ENCODE measurements at places on chromosomes 6 and 20. TPM values are rescaled to one million over a fixed set of nuclear protein-coding genes. Genes with fewer than 3 reads are reported as not detected.
A peak's percentile ranks its signal among the peaks of the same experiment; 100 is the strongest.

GRCh38 chr20:872855-873520, 39.5 kb downstream of the FAM110A start:
- no peak overlapping the region for H3K27ac ChIP-seq
- no peak overlapping the region for H3K4me3 ChIP-seq
- H3K36me3 ChIP-seq, result no peaks in the 10 kb centered on the region
- no peaks in the 10 kb centered on the region for H3K27me3 ChIP-seq
- DNase-seq, result peak; percentile 80

Gene GPR6
- total RNA-seq, result 0.20 TPM

GRCh38 chr6:3540253-3540820, 83.5 kb upstream of the SLC22A23 start:
- no peaks in the 10 kb centered on the region for H3K4me1 ChIP-seq
- H3K27me3 ChIP-seq, result no peaks in the 10 kb centered on the region
- no peak overlapping the region for H3K4me3 ChIP-seq
- H3K27ac ChIP-seq, result no peak overlapping the region

Gene CNBD2
- 2.3 TPM for total RNA-seq

- no peak overlapping the region for H3K27ac ChIP-seq
- H3K36me3 ChIP-seq, result no peaks in the 10 kb centered on the region
- H3K27me3 ChIP-seq, result no peaks in the 10 kb centered on the region
- no peak overlapping the region for H3K4me3 ChIP-seq
- no peak for DNase-seq
Observed at GRCh38 chr6:105603788-105604586, 201.1 kb upstream of the PREP start.

Gene RFX6
- not detected for total RNA-seq

Gene CCN6
- total RNA-seq, result not detected

Gene TUBB2B
- total RNA-seq, result 320 TPM

DNA sequence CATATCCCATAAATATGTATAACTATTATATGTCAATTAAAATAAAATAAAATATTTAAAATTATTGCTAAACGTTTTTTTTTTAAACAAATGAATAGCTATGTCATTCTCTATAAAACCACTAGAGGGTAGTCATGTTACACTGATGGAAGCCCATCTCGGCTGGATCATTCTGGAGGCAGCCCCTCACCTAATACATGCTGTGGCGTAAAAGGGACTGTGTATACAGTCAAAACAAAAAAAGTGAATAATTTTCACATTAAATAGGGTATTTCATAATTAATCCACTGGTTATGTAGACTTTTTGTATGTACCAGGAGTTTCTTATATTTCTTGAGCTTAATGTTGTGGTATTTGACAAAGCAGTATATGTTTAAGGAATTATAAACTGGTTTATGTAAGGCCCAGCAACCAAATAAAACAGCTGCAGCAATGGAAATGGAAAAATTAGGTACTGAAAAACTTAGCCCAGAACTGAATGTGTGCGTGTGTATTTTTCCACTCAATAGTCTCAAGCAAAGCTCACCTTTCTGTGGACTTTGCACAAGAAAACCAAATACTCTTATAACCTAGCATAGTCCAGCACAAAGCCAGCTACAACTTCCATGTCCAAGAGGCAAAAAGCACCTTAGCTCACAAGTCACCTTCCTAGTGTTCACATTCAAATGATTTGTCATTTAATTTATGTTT, 81.7 kb downstream of the COL9A1 start:
- H3K27me3 ChIP-seq, result no peaks in the 10 kb centered on the region
- no peaks in the 10 kb centered on the region for H3K36me3 ChIP-seq

- H3K4me3 ChIP-seq, result no peak overlapping the region
- H3K4me1 ChIP-seq, result no peaks in the 10 kb centered on the region
- no peaks in the 10 kb centered on the region for H3K27me3 ChIP-seq
- no peaks in the 10 kb centered on the region for H3K36me3 ChIP-seq
- H3K27ac ChIP-seq, result no peak overlapping the region
- no peak for DNase-seq
Observed at GRCh38 chr20:59359906-59360725, 59.7 kb downstream of the EDN3 start.

- no peak for DNase-seq
- H3K4me1 ChIP-seq, result peaks cover 6% of the 10 kb centered on the region
- H3K27ac ChIP-seq, result no peak overlapping the region
- H3K36me3 ChIP-seq, result no peaks in the 10 kb centered on the region
- H3K4me3 ChIP-seq, result peak overlapping the region; percentile 81
- no peaks in the 10 kb centered on the region for H3K27me3 ChIP-seq
Observed at GRCh38 chr20:23636182-23636907, 1.4 kb downstream of the CST3 start.

GRCh38 chr20:25285091-25285647, 37.3 kb downstream of the PYGB start:
- H3K36me3 ChIP-seq, result peaks cover 27% of the 10 kb centered on the region
- no peak overlapping the region for H3K27ac ChIP-seq
- no peaks in the 10 kb centered on the region for H3K27me3 ChIP-seq
- H3K4me3 ChIP-seq, result no peak overlapping the region
- DNase-seq, result no peak

GRCh38 chr20:39282619-39283092, 320.5 kb downstream of the DHX35 start:
- H3K36me3 ChIP-seq, result peaks cover 5% of the 10 kb centered on the region
- DNase-seq, result peak; percentile 81

Gene MEP1A
- not detected for total RNA-seq

Gene KCNQ5
- 0.15 TPM for total RNA-seq

Gene MOG
- total RNA-seq, result 0.55 TPM

Gene FAM209B
- 0.92 TPM for total RNA-seq

Gene PTGIS
- 18.9 TPM for total RNA-seq

- peaks cover 9% of the 10 kb centered on the region for H3K36me3 ChIP-seq
- H3K27me3 ChIP-seq, result no peaks in the 10 kb centered on the region
- H3K4me3 ChIP-seq, result no peak overlapping the region
- H3K4me1 ChIP-seq, result no peaks in the 10 kb centered on the region
- H3K27ac ChIP-seq, result no peak overlapping the region
- DNase-seq, result no peak
Observed at GRCh38 chr6:10276106-10276505, 138.8 kb downstream of the TFAP2A start.

DNA sequence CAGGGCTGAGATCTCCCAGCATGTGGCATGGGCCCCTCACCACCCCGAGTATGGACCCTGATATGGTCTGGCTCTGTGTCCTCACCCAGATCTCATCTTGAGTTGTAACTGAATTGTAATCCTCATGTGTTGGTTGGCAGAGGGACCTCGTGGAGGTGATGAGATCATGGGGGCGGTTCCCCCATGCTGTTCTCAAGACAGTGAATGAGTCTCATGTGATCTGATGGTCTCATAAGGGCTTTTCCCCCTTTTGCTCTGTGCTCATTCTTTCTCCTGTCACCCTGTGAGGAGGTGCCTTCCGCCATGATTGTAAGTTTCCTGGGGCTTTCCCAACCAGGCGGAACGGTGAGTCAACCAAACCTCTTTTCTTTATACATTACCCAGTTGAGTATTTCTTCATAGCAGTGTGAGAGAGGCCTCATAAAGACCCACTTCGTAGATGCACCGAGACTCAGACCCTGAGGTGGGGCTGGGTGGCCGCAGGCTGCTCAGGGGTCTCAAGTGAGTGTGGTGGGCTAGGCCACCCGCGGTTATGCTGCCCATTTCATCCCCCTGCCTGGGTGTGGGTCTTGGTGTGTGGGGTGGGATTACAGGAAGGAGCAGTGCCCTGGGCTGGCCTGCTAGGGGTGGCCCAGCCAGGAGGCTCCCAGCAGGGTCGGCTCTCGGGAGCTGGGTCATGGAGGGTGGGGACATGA, 26.2 kb upstream of the GATA5 start:
- no peak for DNase-seq
- H3K27ac ChIP-seq, result no peak overlapping the region
- no peak overlapping the region for H3K4me3 ChIP-seq
- H3K27me3 ChIP-seq, result no peaks in the 10 kb centered on the region
- no peaks in the 10 kb centered on the region for H3K36me3 ChIP-seq

DNA sequence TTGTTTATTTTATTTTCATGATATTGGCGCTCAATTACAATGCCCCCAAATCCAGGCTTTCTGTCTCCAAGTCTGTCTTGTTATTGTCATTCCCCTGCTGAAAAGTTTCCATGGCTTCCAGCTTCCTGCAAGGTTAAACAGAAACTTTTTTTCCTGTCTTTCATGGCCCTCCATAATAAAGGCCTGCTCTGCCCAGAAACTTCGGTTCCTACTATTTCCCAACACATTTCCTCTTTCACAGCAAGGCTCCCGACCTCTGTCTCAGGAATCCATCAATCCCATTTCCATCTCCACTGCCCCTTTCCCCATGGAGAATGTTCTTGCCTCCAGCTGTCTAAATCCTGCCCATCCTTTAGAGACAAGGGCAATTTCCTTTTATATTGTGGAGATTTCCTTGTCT, 365.2 kb upstream of the JARID2 start:
- no peak overlapping the region for H3K27ac ChIP-seq
- no peaks in the 10 kb centered on the region for H3K27me3 ChIP-seq
- no peak for DNase-seq
- H3K4me1 ChIP-seq, result peaks cover 25% of the 10 kb centered on the region

Gene MC3R
- not detected for total RNA-seq

DNA sequence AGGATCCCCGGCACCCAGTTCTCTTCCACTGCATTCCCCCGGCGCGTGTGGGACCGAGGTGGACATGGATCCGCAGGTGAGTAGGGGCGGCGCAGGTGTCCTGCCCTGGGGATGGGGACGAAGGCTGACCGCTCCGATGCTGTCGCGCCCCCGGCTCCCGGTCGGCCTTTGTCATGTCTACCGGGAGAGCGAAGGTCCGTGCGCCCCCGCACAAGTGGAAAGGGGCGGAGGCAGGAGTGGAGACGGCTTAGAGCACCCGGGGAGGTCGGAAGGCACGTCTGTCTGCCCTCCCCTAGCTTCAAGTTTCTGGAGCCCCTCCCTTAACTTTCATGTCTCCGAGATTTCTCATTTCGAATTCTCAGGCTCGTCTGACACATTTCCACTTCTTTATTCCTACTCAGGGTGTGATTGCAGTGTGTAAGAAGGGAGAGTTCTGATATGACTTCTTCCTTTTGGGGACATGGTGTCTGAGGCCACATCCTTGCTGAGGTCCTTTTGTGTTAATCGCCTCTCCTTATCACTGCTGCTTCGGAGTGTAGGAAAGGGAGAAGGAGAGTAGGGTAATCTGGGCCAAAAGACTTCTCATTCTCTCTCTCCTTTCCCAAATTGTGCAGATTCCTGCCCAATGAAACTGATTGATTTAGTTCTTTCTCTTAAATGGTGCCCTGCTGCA, 435 bp downstream of the KIFC1 start:
- no peak for DNase-seq
- no peak overlapping the region for H3K27ac ChIP-seq
- H3K36me3 ChIP-seq, result peaks cover 12% of the 10 kb centered on the region

Gene DDO
- total RNA-seq, result not detected

Gene TSPO2
- total RNA-seq, result not detected

Gene CNKSR3
- total RNA-seq, result 6.4 TPM

DNA sequence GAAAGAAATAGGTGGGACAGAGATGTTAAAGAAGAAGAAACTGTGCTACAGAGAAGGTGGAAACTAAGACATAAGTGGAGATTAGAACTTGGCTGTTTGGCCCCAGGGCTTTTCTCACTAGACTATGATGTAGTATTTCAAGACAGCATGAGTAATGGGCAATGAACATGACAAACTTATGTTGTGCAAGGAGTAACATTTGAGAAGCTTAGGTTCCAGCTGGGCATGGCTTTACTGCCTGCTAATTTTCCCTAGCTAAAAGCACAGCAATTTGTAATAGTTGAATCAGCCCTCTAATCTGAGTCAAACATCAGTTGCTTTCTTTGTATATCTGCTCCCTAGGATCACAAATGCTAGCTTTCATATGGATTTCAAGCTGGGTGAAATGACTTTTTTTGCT, 294.3 kb upstream of the BMP2 start:
- no peak overlapping the region for H3K27ac ChIP-seq
- H3K36me3 ChIP-seq, result peaks cover 1% of the 10 kb centered on the region
- H3K27me3 ChIP-seq, result no peaks in the 10 kb centered on the region
- DNase-seq, result no peak
- peaks cover 3% of the 10 kb centered on the region for H3K4me1 ChIP-seq

Gene ULBP1
- 2.1 TPM for total RNA-seq

DNA sequence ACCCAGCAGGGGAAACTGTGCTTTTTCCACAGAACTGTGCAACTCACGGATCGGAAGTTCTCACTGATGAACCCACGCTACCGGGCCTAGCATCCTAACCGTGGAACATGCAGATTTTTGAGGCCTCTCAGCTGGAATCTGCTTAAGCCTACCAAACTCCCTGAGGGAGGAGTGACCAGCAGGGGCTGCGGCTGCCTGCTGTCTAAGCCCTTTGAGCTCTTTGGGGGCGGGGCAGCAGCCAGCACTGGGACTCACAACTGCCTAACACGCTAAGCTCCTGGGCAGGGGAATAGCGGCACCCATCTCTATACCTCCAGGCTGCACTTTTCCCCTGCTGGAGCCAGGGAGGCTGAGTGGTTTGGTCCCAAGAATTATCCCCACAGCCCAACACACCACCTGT, 20.4 kb upstream of the METTL24 start:
- H3K4me3 ChIP-seq, result no peak overlapping the region
- DNase-seq, result peak; percentile 76
- H3K36me3 ChIP-seq, result peaks cover 1% of the 10 kb centered on the region
- no peaks in the 10 kb centered on the region for H3K27me3 ChIP-seq

DNA sequence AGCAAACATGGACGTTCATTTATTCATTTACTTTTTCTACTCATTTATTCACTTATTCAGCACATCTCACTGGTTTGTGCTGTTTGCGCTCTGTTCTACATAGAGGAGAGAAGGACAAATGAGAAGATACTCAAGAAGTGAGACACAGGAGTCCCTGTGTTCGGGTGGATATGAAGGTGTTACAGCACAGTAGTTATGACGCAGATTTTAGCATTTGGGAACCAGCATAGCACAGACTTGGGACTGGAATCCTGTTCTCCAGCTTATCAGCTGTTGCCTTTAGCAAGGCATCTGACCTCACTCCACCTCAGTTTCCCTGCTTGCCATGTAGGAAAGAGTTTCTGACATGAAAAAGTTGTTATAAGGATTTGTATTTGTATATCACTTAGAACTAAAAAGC, 430.1 kb downstream of the MAFB start:
- no peak overlapping the region for H3K4me3 ChIP-seq
- no peaks in the 10 kb centered on the region for H3K27me3 ChIP-seq
- no peaks in the 10 kb centered on the region for H3K36me3 ChIP-seq
- DNase-seq, result no peak

Gene GNAS-AS1
- 11.3 TPM for total RNA-seq

- H3K27ac ChIP-seq, result no peak overlapping the region
- H3K27me3 ChIP-seq, result no peaks in the 10 kb centered on the region
- DNase-seq, result no peak
- H3K36me3 ChIP-seq, result no peaks in the 10 kb centered on the region
- H3K4me3 ChIP-seq, result no peak overlapping the region
Observed at GRCh38 chr20:20261159-20261558, 106.7 kb upstream of the INSM1 start.

Gene GGTLC1
- total RNA-seq, result not detected

Gene RAET1L
- not detected for total RNA-seq

All from H9 (cell line).